ENCODE measurements at places on chromosomes 4 and X.

GRCh38 chr4:13248621-13249298 is 235.4 kb downstream of the RAB28 start:
- DNase-seq, result no peak

DNA sequence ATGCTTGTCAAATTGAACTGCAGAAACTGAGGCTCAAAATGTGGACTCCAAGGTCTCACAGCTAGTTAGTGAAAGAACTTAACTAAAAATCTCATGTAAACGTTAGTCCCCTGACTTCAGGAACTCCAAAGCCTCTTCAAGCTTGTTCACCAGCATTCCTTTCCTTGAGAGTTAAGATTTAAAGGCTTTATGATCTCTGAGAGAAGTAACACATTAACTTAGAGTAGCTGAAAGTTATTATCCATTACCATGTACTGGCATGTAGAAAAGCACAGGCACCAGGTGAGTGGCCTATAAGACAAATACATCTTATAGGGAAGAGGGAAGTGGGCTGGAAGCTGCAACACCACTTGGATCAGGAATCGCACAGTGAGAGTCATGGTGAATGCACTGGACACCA is 15.3 kb downstream of the PARM1 start:
- no peak for DNase-seq

GRCh38 chrX:103651151-103651773 is 22.5 kb downstream of the TCEAL1 start:
- DNase-seq, result no peak

DNA sequence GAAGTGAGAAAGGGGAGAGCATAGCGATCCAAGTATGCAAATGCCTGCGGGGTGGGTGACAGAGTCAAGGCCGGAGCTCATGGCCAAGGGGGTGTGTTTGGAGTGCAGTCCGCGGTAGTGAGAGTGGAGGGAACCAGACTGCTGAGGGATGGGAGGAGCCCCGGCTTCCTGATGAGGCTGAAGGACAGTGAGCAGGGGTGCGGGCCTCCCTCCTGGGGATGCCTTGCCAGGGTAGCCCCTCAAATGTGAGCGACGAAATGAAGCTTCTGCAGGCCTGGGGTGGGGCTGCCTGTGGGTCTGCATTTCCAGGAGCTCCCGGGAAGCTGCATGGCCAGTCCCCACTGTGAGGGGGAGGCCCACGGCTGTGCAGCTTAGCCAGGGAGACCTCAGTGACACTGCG is 45.0 kb downstream of the PSAPL1 start:
- no peak for DNase-seq

GRCh38 chr4:128451270-128451905 is 163.8 kb upstream of the PGRMC2 start:
- no peak for DNase-seq

DNA sequence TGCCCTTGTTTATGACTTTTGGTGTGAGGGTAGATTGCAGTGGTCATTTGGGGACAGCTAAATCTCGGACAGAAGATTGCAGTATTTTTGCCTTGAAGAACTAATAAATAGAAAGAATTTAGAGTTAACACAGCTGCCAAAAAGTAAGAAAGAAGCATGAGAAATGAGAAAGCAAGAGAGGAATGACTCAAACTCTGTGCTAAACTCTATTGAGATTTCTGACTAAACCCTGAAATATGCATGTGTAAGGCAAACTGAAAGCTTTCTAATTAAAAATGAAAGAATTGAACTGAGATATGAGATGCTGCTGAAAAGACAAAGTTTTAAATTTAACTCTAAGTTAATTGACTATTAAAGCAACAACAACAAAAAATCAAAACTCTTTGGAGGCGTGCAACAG is 791.3 kb downstream of the RAB28 start:
- DNase-seq, result no peak

DNA sequence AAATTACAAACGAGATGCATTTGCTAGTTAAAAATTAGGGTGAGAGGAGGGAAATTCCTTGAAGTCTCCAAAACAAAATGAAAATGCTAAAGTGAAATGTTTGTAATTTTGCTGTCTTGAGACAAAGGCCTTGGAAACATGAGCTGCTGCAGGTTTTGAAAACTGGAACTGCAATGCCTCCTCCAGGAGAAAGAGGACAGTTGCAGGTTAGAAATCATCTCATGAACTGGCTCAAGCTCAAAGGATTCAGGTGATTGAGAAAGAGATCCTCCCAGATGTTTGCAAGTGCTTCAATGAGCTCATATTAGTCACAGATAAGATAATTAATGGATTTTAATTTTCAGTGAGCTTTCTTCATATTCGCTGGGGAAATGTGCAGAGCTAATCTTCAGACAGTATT is 32.4 kb downstream of the SMPX start:
- no peak for DNase-seq

GRCh38 chr4:106314960-106315359 is 1.0 kb downstream of the TBCK start:
- DNase-seq, result no peak

GRCh38 chrX:55057675-55058249 is 17.1 kb upstream of the PAGE2B start:
- peak; percentile 20 for DNase-seq

DNA sequence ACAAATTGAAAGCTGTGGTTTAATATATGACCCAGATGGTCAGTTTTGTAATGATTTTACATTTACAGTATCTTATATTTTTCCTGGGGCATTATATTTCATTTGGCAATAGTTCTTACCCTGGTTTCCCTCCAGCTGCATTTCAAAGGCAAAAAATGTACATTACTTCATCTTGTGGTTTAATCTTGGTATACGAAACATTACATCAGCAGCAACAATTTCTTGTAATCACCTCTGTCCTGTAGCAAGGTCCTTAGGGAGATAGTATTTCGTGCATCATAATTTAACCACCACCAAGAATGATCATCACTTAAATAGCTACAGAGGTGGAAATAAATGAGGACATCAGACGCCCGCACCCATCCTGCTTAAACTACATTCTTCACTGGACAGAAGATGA is 48.8 kb downstream of the HS6ST2 start:
- no peak for DNase-seq

- DNase-seq, result no peak
These were observed 73.1 kb downstream of the ADGRL3 start for GRCh38 chr4:61273233-61273632.

GRCh38 chrX:12978205-12979025 is 3.5 kb downstream of the TMSB4X start:
- no peak for DNase-seq

DNA sequence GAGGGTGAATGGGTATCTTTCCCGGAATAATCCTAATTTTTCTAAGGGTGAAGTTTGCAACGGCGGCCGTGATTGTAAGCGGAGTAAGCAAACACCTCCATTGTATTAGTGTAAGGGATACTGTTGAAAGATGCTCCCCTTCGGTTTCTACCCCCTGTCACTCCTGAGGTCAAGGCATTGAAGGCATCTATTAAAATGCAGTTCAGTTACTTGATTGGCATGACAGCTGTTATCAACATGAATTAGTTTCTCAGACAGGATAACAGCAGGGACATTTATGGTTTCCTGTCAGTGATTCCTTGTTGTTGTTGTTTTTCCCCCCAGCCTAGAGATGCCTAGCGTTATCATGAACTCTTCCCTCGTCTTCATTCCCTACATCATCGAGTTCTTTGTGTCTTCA is 552 bp downstream of the SLC25A14 start:
- DNase-seq, result no peak

- DNase-seq, result no peak
These were observed 1659.8 kb upstream of the ADGRL3 start for GRCh38 chr4:59540311-59540710.

- DNase-seq, result no peak
These were observed 62.9 kb downstream of the IQCM start for GRCh38 chr4:149752729-149753128.

- DNase-seq, result no peak
These were observed 27.2 kb downstream of the PALLD start for GRCh38 chr4:168524006-168524405.
